Ammon's horn (tissue), 1 donor: ENCODE measurements at places on chromosomes 4 and X.
A peak's percentile ranks its signal among the peaks of the same experiment; 100 is the strongest.

GRCh38 chr4:139711461-139711860 is 45.8 kb downstream of the MGST2 start:
- DNase-seq, result no peak

GRCh38 chr4:7403001-7403400 is 31.7 kb downstream of the PSAPL1 start:
- DNase-seq, result no peak

GRCh38 chr4:130484826-130485225 is 1388.9 kb downstream of the C4orf33 start:
- no peak for DNase-seq

GRCh38 chrX:4315891-4316290 is 602.4 kb upstream of the PRKX start:
- no peak for DNase-seq

GRCh38 chr4:12852338-12853307 is 631.5 kb downstream of the RAB28 start:
- peak; percentile 59 for DNase-seq

- DNase-seq, result no peak
Measured at GRCh38 chr4:180448306-180448705, 1794.9 kb upstream of the TENM3 start.

DNA sequence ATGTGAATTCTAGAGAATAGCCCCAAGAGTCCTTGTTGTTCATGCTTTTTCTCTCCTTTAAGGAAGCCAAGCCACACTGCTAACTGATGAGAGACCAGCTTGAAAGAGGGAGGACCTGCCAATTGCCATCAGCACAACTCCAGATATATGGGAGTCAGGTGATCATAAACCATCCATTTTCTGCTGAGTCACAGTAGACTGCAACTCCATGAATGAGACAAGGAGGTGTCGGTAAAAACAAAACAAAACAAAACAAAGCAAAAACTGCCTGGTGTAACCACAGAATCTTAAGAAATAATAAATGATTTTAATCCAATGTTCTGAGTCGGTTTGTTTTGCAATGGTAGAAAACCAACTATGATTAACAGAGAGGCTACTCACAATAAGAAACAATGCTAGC is 837.3 kb downstream of the PCDH7 start:
- DNase-seq, result no peak

GRCh38 chr4:131302108-131302507 is 1847.0 kb upstream of the PCDH10 start:
- peak; percentile 25 for DNase-seq

- no peak for DNase-seq
Measured at GRCh38 chr4:82865592-82865991, 25.4 kb downstream of the SEC31A start.
